ENCODE measurements at places on chromosomes 7 and 10.

GRCh38 chr10:46227936-46228562, 58.7 kb upstream of the ANTXRL start:
- H3K4me3 ChIP-seq: no peak overlapping the region
- H3K27me3 ChIP-seq: no peaks in the 10 kb centered on the region
- H3K27ac ChIP-seq: no peak overlapping the region

GRCh38 chr10:93757136-93757535, 600 bp upstream of the LGI1 start:
- DNase-seq: no peak
- H3K4me3 ChIP-seq: no peak overlapping the region
- H3K27me3 ChIP-seq: no peaks in the 10 kb centered on the region

DNA sequence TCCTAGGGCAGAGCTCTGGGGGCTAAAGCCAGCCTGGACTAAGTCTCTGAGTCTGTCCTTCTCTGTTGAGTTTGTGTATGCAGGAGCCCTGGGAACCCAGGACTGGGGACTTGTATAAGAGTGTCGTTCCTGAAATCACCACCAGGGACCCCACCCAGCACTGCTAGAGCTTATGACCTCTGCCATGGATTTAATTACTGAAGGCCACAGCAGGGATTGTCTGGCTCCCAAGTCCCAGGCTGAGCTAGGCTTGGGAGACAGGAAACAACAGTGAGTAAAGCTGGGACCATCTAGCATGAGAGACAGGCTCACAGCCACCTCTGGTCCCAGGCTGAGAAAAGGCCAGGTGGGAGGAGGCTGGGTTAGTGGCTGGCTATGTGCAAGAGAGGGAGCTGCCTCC, 1.4 kb upstream of the TSPAN15 start:
- no peak overlapping the region for H3K27ac ChIP-seq
- no peaks in the 10 kb centered on the region for H3K27me3 ChIP-seq
- no peak overlapping the region for H3K4me3 ChIP-seq
- peaks cover 10% of the 10 kb centered on the region for H3K4me1 ChIP-seq
- no peak for DNase-seq

GRCh38 chr10:43292755-43293676, 26.2 kb upstream of the RASGEF1A start:
- H3K4me1 ChIP-seq: peaks cover 6% of the 10 kb centered on the region
- H3K36me3 ChIP-seq: no peaks in the 10 kb centered on the region
- peak; percentile 42 for DNase-seq
- no peaks in the 10 kb centered on the region for H3K27me3 ChIP-seq
- no peak overlapping the region for H3K27ac ChIP-seq

DNA sequence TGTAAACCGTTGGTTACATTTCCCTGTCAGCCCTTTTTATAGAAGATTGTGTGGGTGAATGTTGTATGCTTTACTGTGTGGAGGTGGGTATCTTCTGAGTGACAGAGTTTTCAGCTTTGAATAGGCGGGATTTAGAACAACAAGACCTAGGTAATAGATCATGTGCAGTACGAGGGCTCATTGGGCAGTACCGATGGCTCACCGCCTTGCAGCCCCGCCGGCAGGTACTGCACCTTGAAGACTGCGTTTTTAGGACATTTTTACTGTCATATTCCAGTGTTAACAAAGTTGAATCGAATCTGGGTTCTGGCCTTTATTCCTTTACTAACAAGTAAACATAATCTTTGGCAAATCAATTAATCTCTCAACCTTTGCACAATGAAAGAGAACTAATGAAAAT, 55.9 kb upstream of the NCF1 start:
- H3K27ac ChIP-seq: peak overlapping the region; percentile 9
- H3K4me1 ChIP-seq: peaks cover 19% of the 10 kb centered on the region
- H3K36me3 ChIP-seq: peaks cover 13% of the 10 kb centered on the region
- no peak overlapping the region for H3K4me3 ChIP-seq
- H3K27me3 ChIP-seq: no peaks in the 10 kb centered on the region
- no peak for DNase-seq

DNA sequence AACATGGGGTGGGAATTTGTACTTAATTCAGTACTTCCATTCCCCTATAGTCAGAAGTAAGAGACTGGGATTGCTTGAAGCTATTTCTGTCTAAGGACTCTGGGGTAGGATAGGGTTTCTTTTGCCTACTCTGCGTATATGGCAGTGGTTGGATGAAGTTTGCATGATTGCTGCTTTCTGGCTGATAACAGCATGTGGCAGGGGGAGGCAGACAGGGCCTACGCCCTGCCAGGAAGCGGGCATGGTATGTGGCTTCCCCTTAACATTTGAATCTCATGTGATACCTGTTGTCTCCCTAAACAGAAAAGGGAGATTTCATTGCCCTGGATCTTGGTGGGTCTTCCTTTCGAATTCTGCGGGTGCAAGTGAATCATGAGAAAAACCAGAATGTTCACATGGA, 57.1 kb downstream of the TACR2 start:
- DNase-seq: no peak
- no peak overlapping the region for H3K4me3 ChIP-seq
- no peaks in the 10 kb centered on the region for H3K36me3 ChIP-seq

GRCh38 chr7:38187794-38188440, 9.9 kb downstream of the STARD3NL start:
- H3K27me3 ChIP-seq: no peaks in the 10 kb centered on the region
- no peak overlapping the region for H3K27ac ChIP-seq
- no peaks in the 10 kb centered on the region for H3K4me1 ChIP-seq
- DNase-seq: no peak
- no peaks in the 10 kb centered on the region for H3K36me3 ChIP-seq
- H3K4me3 ChIP-seq: no peak overlapping the region

DNA sequence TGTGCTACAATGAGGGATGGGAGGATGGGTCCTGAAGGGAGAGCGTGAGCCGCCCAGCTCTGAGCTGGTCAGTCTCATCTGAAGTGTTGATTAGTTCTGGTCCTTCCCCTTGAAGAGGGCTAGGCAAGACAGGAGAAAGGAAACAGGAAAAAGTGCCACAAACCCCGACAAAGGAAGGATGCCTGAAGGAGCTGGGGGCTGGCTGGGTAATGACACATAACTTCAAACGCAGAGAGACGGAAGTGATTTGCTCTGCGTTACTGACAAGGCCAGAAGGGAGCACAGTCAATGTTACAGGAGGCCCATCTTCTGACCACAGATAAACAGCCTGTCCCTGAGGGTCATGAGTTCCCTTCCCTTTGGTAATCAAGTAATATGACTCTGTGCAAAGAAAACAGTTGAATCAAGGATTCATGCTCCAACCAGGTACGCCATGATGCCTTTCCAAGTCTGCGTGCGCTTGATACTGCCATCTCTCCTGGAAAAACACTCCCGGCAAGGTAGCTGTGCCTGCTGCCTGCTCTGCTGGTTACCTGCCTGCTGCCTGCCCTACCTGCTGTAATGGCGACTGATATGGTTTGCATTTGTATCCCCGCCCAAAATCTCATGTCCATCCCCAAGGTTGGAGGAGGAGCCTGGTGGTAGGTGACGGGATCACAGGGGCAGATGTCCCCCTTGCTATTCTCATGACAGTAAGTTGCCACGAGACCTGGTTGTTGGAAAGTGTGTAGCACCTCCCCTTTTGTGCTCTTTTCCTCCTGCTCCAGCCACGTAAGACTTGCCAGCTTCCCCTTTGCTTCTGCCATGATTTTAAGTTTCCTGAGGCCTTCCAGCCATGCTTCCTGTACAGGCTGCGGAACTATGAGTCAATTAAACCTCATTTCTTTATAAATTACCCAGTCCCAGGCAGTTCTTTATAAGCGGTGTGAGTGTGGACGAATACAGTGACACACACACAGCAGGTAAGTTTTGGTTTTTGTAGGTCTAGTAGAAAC, 57.9 kb downstream of the GRB10 start:
- peaks cover 42% of the 10 kb centered on the region for H3K4me1 ChIP-seq
- H3K4me3 ChIP-seq: no peak overlapping the region
- DNase-seq: no peak
- H3K27ac ChIP-seq: peak overlapping the region; percentile 42
- no peaks in the 10 kb centered on the region for H3K36me3 ChIP-seq
- no peaks in the 10 kb centered on the region for H3K27me3 ChIP-seq

DNA sequence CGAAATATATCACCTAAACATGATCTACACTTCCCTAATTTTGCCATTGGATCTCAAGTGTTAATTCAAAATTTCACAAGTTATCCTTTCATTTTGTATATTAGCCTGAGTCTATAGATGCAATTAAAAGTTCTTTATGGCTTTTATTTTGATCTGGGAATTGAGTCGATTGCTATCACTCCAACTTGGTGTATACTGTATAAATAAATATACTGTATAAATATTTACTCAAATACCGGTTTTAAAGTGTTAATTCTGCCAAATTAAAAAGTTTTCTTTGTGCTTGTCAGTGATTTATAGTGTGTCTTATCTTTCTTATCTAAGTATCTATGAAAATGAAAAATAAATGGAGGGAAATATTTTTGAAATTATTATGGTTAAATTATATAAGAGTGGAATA, 683.7 kb upstream of the LRRN3 start:
- H3K36me3 ChIP-seq: no peaks in the 10 kb centered on the region
- H3K4me1 ChIP-seq: no peaks in the 10 kb centered on the region
- H3K27me3 ChIP-seq: no peaks in the 10 kb centered on the region
- no peak for DNase-seq
- H3K4me3 ChIP-seq: no peak overlapping the region
- H3K27ac ChIP-seq: no peak overlapping the region

DNA sequence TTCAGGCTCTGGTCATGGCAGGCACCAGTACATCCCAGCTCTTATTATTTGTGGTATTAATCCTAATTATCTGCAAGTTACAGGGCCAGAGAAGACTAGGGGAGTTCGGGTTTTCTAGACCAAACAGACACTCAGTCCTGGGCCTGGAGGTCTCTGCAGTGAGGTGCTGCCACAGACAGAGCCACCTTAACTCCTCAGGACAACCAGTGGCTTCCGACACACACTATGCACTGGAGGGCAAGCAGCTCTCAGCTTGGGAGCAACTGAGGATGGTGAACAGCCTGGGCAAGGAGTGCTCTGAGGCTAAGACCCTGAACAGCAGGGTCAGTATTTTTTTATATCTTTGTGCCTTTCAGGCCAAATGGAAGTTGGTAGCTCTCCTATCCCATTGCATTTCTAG, 19.0 kb downstream of the ACTA2 start:
- H3K4me1 ChIP-seq: peaks cover 3% of the 10 kb centered on the region
- no peaks in the 10 kb centered on the region for H3K27me3 ChIP-seq
- H3K36me3 ChIP-seq: no peaks in the 10 kb centered on the region
- DNase-seq: no peak
- H3K4me3 ChIP-seq: no peak overlapping the region

- DNase-seq: no peak
- no peaks in the 10 kb centered on the region for H3K36me3 ChIP-seq
These were observed 34.2 kb downstream of the FIGNL1 start for GRCh38 chr7:50415844-50416364.

- no peak for DNase-seq
- no peaks in the 10 kb centered on the region for H3K27me3 ChIP-seq
- H3K4me1 ChIP-seq: no peaks in the 10 kb centered on the region
- no peak overlapping the region for H3K27ac ChIP-seq
These were observed 72.9 kb upstream of the LOXL4 start for GRCh38 chr10:98340940-98341310.

GRCh38 chr7:152480664-152481063, 44.9 kb upstream of the KMT2C start:
- no peak overlapping the region for H3K27ac ChIP-seq
- H3K36me3 ChIP-seq: no peaks in the 10 kb centered on the region
- no peak for DNase-seq
- no peaks in the 10 kb centered on the region for H3K4me1 ChIP-seq
- H3K27me3 ChIP-seq: no peaks in the 10 kb centered on the region

- H3K27ac ChIP-seq: no peak overlapping the region
- no peak overlapping the region for H3K4me3 ChIP-seq
- no peaks in the 10 kb centered on the region for H3K27me3 ChIP-seq
- H3K36me3 ChIP-seq: no peaks in the 10 kb centered on the region
- no peaks in the 10 kb centered on the region for H3K4me1 ChIP-seq
- no peak for DNase-seq
These were observed 69.8 kb upstream of the GNA12 start for GRCh38 chr7:2913760-2914387.

GRCh38 chr7:43565786-43566185, 17.1 kb upstream of the STK17A start:
- no peaks in the 10 kb centered on the region for H3K27me3 ChIP-seq
- no peak overlapping the region for H3K4me3 ChIP-seq
- no peak overlapping the region for H3K27ac ChIP-seq
- DNase-seq: no peak

GRCh38 chr7:94405506-94405905, 10.8 kb downstream of the COL1A2 start:
- no peaks in the 10 kb centered on the region for H3K27me3 ChIP-seq
- no peak for DNase-seq
- no peak overlapping the region for H3K27ac ChIP-seq
- H3K36me3 ChIP-seq: no peaks in the 10 kb centered on the region
